Diencephalon (tissue), 1 donor: ENCODE measurements at places on chromosomes 1 and 21. TPM values are rescaled to one million over a fixed set of nuclear protein-coding genes. Genes with fewer than 3 reads are reported as not detected.

Gene BMP8B
- total RNA-seq, result 1.4 TPM

Gene ZNF695
- 6.0 TPM for total RNA-seq

Gene NCSTN
- total RNA-seq, result 41.1 TPM

Gene LRRC41
- 54.0 TPM for total RNA-seq

Gene LCE1E
- total RNA-seq, result not detected

Gene SH2D1B
- not detected for total RNA-seq

Gene PNRC2
- total RNA-seq, result 96.9 TPM
